ENCODE measurements at places on chromosomes 1 and 21. TPM values are rescaled to one million over a fixed set of nuclear protein-coding genes. Genes with fewer than 3 reads are reported as not detected.

S100A3 gene
- not detected for total RNA-seq

STUM gene
- total RNA-seq = 1.4 TPM

FAM72C gene
- total RNA-seq = not detected

APH1A gene
- total RNA-seq = 194 TPM

OR2L3 gene
- total RNA-seq = not detected

RABGAP1L gene
- 70.4 TPM for total RNA-seq

NHLH1 gene
- not detected for total RNA-seq

TIE1 gene
- total RNA-seq = 4.9 TPM

UTP25 gene
- total RNA-seq = 4.8 TPM

HS2ST1 gene
- 23.5 TPM for total RNA-seq

KCND3 gene
- total RNA-seq = 1.0 TPM

OR2M5 gene
- total RNA-seq = not detected

S100A2 gene
- 1.1 TPM for total RNA-seq

WASF2 gene
- total RNA-seq = 97.7 TPM

CLCA1 gene
- 848 TPM for total RNA-seq

OR10T2 gene
- not detected for total RNA-seq

LAMB3 gene
- 85.2 TPM for total RNA-seq

S100A7 gene
- not detected for total RNA-seq

KCNT2 gene
- 0.98 TPM for total RNA-seq

OR2L13 gene
- total RNA-seq = not detected

PRMT6 gene
- 8.9 TPM for total RNA-seq

RUNX3 gene
- 5.7 TPM for total RNA-seq

ARTN gene
- total RNA-seq = 5.3 TPM

ARHGEF10L gene
- total RNA-seq = 91.0 TPM

AIRE gene
- total RNA-seq = 0.18 TPM

SLC2A5 gene
- total RNA-seq = 10.4 TPM

BEND5 gene
- 2.4 TPM for total RNA-seq

RAB42 gene
- 4.7 TPM for total RNA-seq

DCDC2B gene
- total RNA-seq = not detected

PKP1 gene
- total RNA-seq = 0.42 TPM

FBLIM1 gene
- 275 TPM for total RNA-seq

TFF3 gene
- 3,156 TPM for total RNA-seq

FCAMR gene
- 0.53 TPM for total RNA-seq

GRHL3 gene
- not detected for total RNA-seq

KRTAP10-1 gene
- total RNA-seq = not detected

TMEM82 gene
- total RNA-seq = 13.1 TPM

BTBD8 gene
- 5.3 TPM for total RNA-seq

MROH9 gene
- not detected for total RNA-seq

CGN gene
- total RNA-seq = 188 TPM

MATN1 gene
- not detected for total RNA-seq

CDKN2C gene
- 6.4 TPM for total RNA-seq

NPR1 gene
- 5.2 TPM for total RNA-seq

CADM3 gene
- total RNA-seq = 3.2 TPM

IVL gene
- not detected for total RNA-seq

NBPF6 gene
- 0.89 TPM for total RNA-seq

TSPEAR gene
- not detected for total RNA-seq

AMPD1 gene
- total RNA-seq = 0.82 TPM

C1orf226 gene
- total RNA-seq = 44.1 TPM

SERTAD4 gene
- 5.9 TPM for total RNA-seq

DNAJC6 gene
- total RNA-seq = 3.1 TPM

HAO2 gene
- total RNA-seq = not detected

FAM167B gene
- 3.3 TPM for total RNA-seq

PCSK9 gene
- 12.6 TPM for total RNA-seq

CAMSAP2 gene
- total RNA-seq = 9.0 TPM

FAM177B gene
- total RNA-seq = 19.1 TPM

METTL13 gene
- total RNA-seq = 22.1 TPM

RNU1-1 gene
- 3,977 TPM for total RNA-seq

Data from left colon (tissue), 2 donors.